Effector memory CD8-positive, alpha-beta T cell (primary cell): ENCODE measurements at places on chromosomes 13 and 19.

GRCh38 chr19:2371656-2372055 lies 11.6 kb downstream of the TMPRSS9 start:
- no peak for DNase-seq

DNA sequence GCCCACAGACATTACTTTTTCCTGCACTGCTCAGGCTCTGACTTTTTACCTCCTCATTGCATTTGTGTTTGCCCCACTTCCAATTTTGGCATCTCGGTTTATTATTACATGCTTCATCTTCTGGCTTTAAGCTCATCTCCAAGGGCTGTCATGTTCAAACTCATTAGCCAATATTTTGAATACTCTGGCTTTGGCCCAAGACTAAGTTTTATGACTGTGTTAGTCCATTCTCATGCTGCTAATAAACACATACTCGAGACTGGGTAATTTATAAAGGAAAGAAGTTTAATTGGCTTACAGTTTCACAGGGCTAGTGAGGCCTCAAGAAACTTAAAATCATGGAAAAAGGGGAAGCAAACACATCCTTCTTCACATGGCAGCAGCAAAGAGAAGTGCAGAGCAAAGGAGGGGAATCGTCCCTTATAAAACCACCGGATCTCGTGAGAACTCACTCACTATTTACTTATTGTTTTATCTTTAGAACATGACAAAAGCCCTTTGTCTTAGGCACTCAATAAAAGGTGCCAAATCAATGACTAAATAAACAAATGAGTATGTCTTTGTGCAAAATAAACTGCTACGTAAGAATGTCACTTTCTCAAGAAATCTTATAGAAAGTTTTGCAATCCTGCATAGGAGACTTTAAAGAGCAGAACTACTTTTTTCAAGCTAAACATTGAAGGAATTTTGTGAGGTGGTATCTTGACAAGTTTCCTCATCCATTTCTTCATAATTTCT lies 233.4 kb upstream of the SPRY2 start:
- DNase-seq, result no peak

DNA sequence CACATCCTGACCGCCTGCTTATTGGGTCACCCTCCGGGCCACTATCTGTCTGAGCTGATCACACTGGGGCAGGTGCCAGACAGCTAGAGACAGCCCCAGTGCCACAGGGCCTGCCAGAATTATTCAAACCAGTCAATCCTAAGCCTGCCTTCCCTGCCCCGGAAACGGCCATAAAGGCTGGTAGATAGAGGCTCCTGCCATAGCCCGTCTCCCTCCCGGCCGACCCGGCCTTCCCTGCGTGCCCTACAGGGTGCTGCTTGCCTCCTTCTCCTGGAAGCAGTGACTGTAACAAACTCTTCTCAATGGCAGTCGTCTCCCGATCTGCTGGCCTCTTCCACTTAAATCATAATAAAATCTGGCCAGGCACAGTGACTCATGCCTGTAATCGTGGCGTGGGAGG lies 158.6 kb upstream of the SOX1 start:
- DNase-seq, result no peak

GRCh38 chr13:110853235-110853721 lies 61.6 kb downstream of the ANKRD10 start:
- no peak for DNase-seq

DNA sequence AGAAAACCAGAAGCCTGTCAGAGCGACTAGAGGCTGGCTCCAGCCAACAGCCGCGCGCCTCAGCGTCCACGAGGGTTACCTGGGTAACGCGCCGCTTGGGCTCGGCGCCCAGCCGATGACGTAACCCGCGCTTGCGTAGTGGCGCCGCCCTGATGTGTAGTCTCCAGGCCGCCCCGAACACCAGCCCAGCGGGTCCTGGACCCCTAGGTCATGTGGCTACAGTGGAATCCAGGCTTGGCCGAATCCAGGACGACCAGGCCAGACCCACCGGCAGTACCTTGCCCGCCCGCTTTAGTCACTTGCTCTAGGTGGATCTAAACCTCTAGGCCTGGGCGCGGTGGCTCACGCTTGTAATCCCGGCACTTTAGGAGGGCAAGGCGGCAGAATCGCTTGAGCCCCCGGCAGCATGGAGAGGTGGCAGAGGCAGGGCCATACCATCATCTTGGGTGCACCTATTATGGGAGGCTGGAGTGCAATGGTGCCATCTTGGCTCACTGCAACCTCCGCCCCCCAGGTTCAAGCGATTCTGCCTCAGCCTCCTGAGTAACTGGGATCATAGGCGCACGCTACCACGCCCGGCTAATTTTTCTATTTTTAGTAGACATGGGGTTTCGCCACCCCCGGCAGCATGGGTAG lies 7.2 kb upstream of the ZNF606 start:
- peak; percentile 18 for DNase-seq

- DNase-seq, result peak; percentile 59
These were observed 4.7 kb downstream of the ALOX5AP start for GRCh38 chr13:30739761-30740642.

DNA sequence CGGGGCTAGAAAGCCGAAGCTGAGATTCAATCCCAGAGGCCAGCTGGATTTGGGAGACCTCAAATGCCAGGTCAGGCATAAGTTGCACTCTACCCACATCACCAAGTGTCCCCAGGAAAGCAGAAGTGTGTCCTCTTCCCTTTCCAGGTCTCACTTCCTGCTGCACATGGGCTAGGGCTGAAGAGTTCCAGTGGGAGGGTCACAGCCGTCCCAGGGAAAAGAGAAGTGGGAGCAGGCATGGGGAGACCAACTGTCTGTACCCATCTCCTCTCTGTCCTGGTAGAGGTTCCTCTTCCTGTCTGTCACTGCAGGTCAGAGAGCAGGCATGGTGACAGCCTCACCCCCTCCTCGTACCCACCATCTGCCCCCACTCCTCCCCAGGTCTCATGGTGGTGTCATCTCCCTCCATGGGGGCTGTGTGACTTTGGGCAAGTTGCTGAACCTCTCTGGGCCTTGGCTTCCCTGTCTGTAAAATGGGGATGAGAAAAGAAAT lies 14.8 kb downstream of the AXL start:
- DNase-seq, result no peak

DNA sequence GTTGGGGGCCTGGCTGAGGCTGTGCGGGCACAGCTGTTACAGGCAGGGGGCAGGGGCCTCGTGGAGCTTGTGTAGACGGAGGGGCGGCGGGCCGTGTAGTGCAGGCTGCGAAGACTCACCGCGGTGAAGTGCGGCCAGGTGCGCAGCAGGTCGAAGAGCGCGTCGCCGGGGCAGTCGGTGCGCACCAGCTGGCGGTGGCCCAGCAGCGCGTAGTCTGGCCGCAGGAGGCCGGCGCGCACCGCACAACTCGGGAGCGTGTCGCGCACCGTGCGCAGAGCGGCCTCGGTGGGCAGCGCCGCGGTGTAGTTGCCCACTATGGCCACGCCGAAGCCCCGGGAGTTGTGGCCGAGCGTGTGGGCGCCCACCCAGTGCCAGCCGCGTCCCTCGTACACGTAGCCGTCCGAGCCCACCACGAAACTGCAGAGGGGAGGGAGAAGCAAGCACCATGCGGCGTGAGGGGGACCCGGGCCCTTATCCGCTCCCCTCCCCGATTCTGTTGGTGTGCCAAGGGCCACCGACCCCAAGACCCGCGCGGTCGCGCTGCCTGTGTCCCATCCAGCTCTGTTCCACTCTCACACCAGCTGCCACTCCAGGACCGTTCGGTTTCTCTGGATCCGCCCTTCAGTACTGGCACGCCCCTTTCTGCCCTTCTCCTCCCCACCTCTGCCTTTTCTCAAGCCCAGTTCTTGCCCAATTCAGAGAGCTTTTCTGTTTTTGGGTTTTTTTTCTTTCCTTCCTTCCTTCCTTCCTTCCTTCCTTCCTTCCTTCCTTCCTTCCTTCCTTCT lies 5.4 kb upstream of the RASAL3 start:
- DNase-seq, result no peak

- no peak for DNase-seq
These were observed 88.9 kb downstream of the SLC25A15 start for GRCh38 chr13:40878321-40878720.

GRCh38 chr19:10831987-10832938 lies 3.7 kb downstream of the TMED1 start:
- no peak for DNase-seq

DNA sequence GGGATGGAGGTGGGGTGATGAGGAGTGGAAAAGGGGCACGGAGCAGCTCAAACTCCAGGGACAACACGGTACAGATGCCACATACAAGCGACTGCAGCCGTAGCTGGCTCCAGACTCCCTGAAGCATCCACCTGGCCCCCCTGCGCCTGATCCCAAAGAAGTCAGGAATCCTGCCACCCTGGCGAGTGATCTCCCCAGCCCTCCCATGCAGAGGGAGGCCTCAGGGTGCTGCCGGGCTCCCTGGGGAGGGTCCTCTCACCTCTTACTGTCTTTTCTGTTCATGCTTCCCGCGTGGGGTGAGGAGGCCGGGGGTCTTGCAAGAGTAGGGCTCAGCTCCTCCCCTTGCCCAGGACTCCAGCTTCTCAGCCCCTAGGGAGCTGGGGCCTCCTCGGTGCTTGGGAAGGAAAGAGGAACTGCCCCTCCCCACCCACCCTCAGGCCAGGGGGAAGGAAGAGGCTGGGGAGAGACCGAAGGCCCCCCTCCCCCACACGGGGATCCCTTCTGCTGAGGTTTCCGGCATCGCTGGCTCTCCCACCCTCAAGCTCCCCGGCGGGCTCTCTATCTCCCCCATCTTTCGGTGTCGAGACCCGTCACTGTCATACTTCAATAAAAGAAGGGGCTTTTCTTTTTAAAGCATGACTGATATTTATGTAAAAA lies at the start of gene RASGRP4:
Gene RASGRP4, minus strand, starts transcription at position 410 of the 657 bp plus-strand sequence. Its CDS starts 128 bp downstream, at position 282.
- DNase-seq, result peak; percentile 18

- DNase-seq, result no peak
These were observed 305.0 kb downstream of the EFNB2 start for GRCh38 chr13:106230450-106230849.

GRCh38 chr13:93226623-93227279 lies at the start of gene GPC6:
GPC6 (plus strand) TSS chr13:93226807.
- no peak for DNase-seq

GRCh38 chr13:61900033-61900432 lies 484.4 kb upstream of the PCDH20 start:
- DNase-seq, result no peak

DNA sequence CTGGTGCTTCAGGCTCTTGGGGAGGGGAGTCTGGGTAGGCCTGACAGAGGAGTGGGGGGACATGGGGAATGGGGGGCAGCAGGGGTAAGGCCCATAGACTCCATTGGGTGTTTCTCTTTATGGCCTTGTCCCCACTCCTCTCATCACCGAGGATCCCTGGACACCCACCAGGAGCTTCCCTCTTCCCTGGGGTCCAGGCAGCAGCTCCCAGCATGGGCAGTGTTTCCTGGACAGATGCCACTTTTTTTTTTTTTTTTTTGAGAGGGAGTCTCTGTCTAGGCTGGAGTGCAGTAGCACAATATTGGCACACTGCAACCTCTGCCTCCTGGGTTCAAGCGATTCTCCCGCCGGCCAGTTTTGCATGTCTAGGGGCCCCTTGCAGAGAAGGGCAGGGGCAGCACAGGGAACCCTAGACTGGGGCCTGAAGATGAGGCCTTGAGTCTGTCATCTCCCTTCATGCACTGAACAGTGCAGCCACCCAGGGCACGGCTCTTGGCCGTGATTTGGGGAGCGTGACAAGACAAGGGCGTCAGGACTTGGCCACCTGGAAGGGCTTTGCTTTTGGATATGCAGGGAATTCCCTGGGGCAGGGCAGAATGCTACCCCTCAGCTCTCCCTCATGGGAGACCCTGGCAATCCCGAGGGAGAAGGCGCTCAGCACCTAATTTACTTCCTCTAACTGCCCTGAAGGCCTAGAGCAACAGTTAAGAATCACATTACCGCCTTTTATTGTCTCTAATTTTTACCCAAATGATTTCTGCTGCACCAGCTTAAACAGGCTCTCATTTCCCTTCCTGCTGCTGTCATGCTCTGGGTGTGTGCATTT lies 213.9 kb upstream of the ZNF536 start:
- no peak for DNase-seq

- DNase-seq, result no peak
These were observed 40.0 kb downstream of the C13orf46 start for GRCh38 chr13:113933901-113934300.

DNA sequence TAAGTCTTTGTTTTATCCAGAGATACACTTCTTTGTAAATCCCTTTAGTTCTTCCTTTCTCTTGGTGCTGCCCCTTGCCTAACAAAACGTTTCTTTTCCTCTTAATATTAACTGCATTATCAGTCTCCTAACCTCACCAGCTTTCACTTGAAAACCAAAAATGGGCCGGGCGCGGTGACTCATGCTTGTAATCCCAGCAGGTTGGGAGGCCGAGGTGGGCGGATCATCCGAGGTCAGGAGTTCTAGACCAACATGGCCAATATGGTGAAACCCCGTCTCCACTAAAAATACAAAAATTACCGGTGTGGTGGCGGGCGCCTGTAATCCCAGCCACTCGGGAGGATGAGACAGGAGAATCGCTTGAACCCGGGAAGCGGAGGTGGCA lies 329.8 kb upstream of the MIR17HG start:
- DNase-seq, result no peak

DNA sequence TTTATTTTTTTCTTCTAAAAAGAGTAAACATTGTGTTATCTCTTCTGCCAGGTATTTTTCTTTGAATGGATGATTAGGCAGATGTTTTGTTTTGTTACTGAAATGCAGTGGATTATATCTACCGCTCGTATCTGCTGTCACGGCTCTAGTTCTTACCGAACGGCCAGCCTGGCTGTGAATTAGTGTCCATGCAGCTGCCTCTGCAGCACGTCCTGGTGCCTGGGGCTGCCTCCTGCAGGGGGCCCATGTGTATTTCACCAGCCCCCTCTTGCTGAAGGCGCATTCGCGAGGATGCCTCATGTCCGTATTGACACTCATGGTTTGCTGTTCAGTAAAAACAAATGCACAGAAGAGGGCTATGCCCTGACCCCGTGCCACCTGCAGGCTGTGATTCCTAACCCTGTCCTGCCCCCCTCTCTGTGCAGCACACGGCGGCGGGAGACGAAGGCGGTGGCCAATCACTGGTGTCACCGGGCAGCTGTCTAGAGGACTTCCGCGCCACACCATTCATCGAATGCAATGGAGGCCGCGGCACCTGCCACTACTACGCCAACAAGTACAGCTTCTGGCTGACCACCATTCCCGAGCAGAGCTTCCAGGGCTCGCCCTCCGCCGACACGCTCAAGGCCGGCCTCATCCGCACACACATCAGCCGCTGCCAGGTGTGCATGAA lies 49.9 kb downstream of the RAB20 start:
- DNase-seq, result no peak
